ENCODE measurements at places on chromosomes 11 and 22.

- no peak for DNase-seq
Measured at GRCh38 chr22:49042877-49043859, 784.5 kb downstream of the BRD1 start.

- DNase-seq = no peak
Measured at GRCh38 chr11:124865902-124866851, 945 bp downstream of the ROBO3 start.

GRCh38 chr22:41565403-41566054, 4.7 kb downstream of the CSDC2 start:
- peak; percentile 39 for DNase-seq

GRCh38 chr11:127006311-127006710, 5.7 kb upstream of the KIRREL3 start:
- no peak for DNase-seq

DNA sequence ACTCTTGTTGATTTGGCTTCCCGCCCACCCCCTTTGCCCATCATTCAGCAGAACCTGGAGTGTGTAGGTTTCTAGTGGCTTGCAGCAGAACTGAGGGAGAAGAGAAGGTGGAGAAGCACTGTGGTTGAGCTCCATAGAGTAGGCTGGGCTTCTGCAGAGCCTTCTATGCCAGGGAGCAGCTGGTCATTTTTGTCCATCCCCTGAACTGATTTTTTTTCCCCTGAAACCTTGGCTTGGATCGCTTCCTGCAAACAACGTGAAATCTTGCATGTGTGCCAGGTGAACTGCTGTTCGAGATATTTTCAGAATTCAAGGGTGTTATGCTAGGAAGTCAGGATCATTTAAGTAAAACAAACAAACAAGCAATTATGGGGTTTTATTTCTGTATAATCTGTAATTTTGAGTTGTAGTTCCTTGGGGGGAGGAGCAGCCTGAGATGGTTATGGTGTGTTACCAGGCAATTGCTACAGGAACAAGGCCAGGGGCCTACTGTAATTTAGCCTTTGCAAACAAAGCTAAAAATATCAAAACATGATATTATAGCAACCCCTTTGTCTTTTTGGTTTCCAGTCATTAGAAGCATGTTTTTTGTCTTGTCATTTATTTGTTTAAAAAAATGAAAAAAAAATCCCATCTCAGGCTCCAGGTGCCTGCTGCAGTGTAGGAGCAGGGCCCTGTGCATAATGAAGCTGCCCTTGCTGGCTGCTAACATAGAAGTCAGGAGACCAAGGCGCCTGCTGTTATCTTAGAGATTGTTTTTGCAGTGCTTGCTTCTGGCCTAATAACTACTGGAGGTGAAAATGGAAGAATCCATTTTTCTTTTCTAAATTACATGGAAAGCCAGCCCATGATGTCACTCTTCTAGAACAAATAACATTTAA, 152.4 kb upstream of the TTC12 start:
- DNase-seq = no peak

GRCh38 chr11:66719111-66719872, 9.7 kb downstream of the SPTBN2 start:
- no peak for DNase-seq

DNA sequence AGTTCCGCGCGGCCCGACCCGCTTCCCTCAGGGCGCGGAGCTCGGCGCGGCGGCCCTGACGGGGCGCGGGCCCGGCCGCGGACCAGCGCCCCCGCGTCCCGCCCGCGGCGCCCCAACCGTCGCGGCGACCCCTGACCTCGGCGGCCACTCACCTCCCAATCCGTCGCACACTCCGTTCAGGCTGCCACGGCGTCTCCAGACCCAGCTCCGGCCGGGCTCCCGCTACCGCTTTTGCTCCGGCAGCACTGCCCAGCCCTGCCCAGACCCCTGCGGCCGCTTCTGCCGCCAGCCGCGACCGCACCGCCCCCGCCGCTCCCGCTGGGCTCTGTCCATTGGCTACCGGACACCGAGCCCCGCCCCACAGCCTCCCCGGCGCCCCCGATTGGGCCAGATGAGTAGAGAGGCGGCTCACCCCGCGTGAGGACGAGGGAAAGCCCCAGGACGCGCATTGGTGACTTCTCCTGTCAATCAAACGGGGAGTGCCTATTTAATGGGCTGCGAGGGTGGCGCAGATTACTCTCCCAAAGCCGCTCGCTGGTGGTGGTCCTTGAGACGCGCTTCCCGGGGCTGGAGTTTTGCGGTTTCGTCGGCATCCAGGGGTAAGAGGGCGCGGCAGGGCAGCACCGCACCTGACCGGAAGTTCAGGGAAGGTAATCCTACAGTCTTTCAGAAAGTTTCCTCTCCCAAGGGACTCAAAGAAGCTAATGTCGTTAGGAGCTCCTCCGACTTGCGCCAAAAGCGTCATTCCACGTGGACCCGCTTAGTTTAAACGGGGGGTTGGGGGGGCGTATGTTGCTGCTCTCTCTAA, at the start of gene PACSIN2:
Gene PACSIN2 (minus strand): TSS at position 281 of the 808 bp plus-strand sequence. CDS start 103,069 bp downstream, outside the sequence.
- DNase-seq = peak; percentile 97

GRCh38 chr11:131195661-131196517, 174.5 kb upstream of the NTM start:
- peak; percentile 3 for DNase-seq

DNA sequence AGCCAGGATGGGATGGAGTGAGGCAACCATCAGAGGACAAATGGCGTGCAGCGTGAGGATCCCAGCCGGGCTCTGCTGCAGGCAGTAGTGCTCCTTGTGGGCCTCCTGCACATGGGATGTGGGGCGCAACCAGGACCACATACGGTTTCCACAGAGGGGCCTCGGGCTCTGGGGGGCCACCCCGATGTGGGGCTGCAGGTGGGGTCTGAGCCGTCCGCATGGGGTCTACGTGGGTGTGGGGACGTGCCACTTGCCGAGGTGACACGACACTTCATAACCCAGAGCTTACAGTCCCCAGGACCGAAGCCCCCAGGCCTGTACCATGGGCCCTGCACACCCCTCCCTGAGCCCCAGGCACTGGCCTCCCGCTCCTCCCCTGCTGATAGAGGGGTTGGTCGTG, 10.8 kb downstream of the TTLL8 start:
- no peak for DNase-seq

GRCh38 chr22:47591709-47592108, 829.3 kb downstream of the TBC1D22A start:
- no peak for DNase-seq

DNA sequence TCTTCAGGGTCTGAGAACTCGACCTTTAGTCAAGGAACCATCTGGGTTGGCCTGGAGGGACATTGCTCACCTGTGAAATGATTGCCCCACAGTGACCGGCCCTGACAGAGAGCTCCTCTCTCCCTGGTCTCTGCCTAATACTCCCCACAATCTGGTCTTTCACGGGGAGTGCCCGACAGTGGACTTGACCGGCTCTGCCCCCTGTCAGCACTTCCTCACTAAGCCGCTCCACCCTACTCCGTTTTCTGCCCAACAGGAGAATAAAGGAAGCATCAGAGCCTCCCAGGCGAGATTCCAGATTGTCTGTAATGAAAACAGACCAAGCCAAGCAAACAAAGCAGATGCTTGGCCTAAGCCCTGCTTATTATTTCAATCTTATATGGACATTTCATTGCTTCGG, 87.8 kb downstream of the FBXO7 start:
- DNase-seq = no peak

DNA sequence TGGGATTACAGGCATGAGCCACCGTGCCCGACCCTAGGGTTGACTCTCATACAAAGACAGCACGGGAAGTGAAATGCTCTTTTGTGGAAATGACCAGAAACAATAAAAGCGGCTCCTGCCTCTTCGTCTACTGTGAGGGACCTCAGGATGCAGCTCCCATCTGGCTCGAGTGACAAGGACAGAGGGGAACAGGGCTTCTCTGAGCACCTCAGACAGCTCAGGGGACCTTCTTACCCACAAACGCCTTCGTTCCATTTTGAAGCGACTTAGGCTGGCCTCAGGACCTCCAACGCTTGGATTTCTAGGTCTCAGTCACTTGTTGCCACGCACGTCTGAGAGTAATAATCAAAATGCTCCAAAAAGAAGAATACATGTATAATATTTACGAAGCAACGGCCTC, 2.5 kb downstream of the PRAME start:
- no peak for DNase-seq

DNA sequence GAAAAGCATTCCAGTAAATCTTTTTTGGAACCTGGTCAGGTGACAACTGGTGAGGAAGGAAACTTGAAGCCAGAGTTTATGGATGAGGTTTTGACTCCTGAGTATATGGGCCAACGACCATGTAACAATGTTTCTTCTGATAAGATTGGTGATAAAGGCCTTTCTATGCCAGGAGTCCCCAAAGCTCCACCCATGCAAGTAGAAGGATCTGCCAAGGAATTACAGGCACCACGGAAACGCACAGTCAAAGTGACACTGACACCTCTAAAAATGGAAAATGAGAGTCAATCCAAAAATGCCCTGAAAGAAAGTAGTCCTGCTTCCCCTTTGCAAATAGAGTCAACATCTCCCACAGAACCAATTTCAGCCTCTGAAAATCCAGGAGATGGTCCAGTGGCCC, 24.1 kb upstream of the TTC36 start:
- DNase-seq = no peak

GRCh38 chr22:19143967-19144400, 467 bp downstream of the ESS2 start:
- no peak for DNase-seq

- no peak for DNase-seq
Measured at GRCh38 chr11:70368961-70369360, 29.4 kb upstream of the CTTN start.

DNA sequence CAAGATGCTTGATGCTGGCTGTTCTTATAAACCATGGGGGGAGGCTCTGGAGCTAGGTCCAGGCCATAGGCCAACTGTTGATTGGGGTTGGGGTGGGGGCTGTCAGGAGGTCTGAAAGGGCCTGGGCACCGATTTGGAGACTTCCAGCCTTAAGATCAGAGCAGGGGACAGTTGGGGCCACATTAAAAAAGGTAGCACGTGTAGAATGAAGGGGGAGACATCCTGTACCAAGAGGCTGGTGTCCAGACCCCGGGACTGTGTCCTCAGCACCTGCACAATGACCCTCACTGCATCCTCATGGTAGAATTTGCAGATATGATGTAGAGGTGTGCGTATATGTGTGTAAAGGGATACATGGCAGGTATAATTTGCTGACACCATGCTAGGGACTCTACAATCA, 12.4 kb upstream of the TBX1 start:
- DNase-seq = no peak

DNA sequence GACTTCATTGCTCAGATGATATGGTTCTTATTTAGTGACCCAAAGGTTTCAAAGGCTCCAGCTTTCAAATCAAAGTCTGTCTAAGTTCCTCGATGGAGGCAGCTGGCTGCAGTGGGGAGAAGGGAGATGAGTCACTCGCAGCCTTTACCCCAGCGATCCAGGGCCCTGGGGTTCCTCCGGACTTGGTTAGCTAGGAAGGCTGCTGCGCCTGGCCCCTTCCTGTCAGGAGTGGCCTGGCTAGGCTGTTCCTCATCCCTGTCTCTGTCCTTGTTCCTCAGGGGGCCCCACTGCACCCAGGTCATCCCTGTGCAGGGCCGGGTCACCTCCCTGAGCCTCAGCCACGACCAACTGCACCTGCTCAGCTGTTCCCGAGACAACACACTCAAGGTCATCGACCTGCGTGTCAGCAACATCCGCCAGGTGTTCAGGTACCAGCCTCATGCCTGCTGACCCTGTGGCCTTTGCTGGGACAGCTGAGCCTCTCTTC, 13.9 kb downstream of the ATG16L2 start:
- no peak for DNase-seq

GRCh38 chr11:19972651-19973050, 187.6 kb downstream of the DBX1 start:
- no peak for DNase-seq

DNA sequence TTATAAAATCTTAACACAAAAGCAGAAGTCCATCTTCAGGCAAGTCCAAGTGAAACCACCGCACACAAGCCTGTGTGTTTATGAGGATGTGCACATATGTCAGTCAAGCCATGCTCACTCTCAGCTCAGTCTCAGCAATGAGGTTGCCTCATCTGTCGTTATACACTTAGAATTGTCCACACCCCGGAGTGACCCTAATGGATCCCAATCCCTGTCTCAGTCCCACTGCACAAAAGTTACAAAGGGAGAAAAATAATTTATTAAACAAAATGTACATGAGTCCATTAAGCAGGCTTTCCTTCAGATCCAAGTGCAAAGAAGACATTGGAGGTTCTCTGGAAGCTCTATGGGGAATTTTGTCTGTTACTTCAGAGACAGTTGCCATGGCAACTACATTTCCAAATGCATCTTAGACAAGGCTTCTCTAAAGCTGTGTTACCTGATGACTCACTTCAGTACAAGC, 24.4 kb downstream of the OR8B12 start:
- DNase-seq = no peak

GRCh38 chr22:39184586-39185577, 32.4 kb upstream of the CBX7 start:
- no peak for DNase-seq

DNA sequence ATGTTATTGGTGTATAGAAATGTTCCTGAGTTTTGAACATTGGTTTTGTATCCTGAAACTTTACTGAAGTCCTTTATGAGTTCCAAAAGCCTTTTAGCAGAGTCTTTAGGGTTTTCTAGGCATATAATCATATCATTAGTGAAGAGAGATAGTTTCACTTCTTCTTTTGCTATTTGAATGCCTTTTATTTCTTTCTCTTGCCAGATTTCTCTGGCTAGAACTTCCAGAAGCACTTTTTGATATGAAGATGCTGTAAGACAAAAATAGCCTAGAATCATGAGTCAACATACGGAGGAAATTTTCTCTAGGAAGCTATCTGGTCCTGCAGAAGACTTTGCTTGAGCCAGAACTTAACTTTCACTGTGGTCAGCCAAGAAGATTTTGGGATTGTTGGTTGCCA, 86.7 kb upstream of the IZUMO1R start:
- no peak for DNase-seq

- no peak for DNase-seq
Measured at GRCh38 chr11:62501432-62501891, 45.1 kb downstream of the AHNAK start.

DNA sequence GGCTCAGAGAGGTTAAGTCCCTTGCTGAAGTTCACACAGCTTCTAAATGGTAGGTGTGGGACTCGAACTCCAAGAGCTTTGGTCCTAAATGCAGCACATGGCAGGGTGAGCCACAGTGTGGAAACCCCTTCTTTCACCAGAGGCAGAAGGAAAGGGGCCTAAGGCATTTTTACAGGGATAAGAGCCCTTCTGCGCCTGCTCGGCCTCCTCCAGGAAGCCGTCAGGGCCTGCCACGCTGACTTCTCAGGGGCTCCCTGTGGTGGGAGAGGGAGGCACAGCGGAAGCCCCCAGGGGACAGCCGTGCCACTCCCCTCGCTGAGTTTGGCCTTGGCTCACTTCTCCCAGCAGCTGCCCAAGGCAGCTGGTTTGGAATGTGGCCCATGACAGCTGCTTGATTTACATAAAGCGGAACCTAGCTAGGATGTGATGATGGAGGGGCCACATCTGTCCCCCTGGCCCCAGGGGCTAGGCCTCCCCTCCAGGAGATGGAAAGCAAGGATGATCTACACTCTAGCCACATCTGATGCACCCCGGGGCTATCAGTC, 35.4 kb downstream of the CD82 start:
- no peak for DNase-seq

- no peak for DNase-seq
Measured at GRCh38 chr22:44464000-44464399, 34.0 kb downstream of the RTL6 start.

Data from AG09319 (cell line).